ENCODE measurements at places on chromosomes 13 and 19.

- DNase-seq: no peak
Observed at GRCh38 chr19:18423258-18424020, 4.2 kb downstream of the SSBP4 start.

DNA sequence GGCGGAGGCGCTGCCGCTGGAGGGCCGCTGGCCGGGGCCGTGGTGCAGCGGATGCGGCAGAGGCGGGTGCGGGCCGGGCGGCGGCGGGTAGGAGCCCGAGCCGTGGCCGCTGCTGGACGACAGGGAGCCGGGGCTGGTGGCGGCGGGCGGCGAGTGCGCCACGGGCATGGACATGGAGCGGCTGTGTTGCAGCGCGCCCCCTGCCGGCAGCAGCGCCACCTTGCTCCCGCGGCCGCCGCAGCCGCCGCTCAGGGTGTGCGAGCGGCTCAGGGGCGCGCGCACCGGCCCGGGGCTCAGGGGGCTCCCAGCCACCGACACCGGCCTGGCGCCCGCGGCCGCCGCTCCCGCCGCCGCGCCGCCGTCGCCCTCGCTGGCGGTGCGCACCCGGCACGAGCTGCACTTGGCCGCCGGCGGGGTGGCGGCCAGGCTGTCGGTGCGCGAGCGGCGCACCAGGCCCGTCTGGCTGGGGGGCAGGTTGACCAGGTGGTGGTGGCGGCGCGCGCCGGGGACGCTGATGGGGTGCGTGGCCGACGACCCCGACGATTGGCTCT, 1.7 kb downstream of the IRS2 start:
- DNase-seq: peak; percentile 90

DNA sequence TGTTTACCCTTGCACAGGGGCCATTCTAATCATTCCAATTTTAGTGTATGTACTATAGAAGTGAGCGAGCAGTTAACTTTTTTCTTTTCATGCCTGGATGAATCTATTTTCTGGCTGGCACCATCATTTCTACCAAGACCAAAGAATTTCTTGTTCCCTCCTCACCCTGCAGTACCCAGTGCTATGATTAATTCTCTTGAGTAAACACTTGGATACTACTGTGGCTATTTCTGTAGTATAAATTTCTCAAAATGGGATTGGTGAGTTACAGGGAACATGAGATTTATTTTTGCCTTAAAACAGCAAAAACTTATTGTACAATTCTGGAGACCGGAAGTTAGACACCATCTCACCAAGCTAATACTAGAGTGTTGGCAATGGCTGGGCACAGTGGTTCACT, 7.6 kb downstream of the ZNF446 start:
- DNase-seq: no peak

GRCh38 chr13:26051231-26051656, 572 bp downstream of the SHISA2 start:
- DNase-seq: no peak

- DNase-seq: no peak
Observed at GRCh38 chr13:40016953-40017660, 361.6 kb downstream of the COG6 start.

DNA sequence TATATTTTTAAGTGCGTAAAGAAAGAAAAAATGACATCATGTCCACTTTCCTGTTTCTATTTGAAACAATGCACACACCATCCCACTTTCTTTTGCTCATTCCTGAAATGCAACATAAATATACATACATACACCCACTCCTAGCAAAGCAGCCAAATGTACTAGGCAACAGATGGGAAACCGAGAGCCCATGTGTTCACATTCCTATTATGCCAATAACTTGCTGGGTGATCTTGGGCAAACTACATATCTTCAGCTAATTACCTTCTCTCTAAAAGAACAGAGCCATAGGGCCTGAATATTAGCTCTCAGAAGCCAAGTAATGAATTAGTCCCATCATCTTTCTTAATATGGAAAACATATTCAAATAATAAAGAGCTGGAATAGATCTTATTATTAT, 610.6 kb upstream of the ATXN8OS start:
- no peak for DNase-seq

- no peak for DNase-seq
Observed at GRCh38 chr19:12194827-12195731, 32.2 kb downstream of the ZNF136 start.

DNA sequence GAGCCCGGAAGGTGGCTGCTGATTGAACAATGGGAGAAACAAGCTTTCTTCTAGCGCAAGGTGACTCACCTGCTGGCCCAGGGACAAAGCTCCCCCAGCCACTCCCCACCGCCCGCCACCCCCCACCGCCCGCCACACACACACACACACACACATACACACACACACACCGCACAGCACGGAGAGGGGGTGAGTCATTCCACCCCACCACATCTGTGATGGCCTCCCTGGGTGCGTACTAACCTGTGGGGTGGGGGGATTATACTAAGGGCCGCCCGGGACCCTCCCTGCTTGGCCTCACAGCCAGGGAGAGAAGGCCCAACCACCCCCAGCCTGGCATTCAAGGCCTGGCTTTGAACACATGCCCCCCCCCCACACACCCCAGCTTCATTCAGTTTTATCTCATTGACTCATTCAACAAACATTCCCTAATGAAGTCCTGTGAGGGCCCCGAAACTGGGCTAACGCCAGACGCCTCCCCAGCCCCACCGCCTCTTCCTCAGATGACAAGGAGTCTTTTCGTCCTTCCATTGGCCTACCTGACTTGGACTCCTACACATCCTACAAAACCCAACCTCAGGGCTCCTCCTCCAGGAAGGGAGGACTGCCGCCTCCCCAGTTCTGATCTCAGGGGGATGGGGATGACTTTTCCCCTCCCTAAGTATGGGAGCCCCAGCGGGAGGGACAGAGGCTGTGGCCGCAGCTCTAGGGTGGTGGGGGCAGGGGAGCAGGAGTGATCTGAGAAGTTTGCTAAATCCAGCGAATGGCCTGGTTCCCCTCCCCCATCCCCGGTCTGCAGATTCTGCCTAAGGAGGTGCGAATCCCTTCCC, 5.8 kb upstream of the ONECUT3 start:
- no peak for DNase-seq

DNA sequence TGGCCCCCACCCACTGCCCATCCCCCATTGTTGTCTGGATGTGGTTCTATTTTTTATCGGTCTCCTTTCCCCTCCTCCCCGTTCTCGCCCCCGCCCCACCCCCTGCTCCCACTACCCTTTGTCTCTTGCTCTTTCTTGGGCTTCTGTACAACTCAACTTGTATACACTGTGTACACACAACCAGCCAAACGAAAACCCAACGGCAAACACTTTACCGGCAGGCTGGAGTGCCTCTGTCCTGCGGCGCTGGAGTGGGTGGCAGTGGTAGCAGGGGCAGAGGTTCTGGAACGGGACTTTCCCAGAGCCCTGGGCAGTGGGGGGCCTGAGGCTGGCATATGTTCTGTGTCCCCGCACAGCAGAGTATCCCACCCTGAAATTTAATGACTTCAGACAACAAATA, 13.7 kb downstream of the RRAS start:
- no peak for DNase-seq

DNA sequence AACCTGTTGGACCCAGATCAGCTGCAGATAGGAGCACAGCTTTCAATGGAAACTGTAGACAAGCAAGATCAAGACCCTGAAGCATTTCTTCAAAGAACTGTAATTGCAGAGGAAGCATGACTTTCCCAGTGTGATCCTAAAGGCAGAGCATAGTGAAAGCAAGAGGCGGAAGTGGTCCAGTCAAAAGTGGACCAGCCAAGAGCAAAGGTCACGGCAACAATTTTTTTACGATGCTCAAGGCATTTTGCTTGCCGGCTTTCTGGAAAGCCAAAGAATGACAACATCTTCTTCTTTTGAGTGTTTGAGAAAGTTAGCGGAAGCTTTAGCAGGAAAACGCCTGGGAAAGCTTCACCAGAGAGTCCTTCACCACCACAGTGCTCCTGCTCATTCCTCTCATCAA, 111.6 kb downstream of the RNF17 start:
- no peak for DNase-seq

DNA sequence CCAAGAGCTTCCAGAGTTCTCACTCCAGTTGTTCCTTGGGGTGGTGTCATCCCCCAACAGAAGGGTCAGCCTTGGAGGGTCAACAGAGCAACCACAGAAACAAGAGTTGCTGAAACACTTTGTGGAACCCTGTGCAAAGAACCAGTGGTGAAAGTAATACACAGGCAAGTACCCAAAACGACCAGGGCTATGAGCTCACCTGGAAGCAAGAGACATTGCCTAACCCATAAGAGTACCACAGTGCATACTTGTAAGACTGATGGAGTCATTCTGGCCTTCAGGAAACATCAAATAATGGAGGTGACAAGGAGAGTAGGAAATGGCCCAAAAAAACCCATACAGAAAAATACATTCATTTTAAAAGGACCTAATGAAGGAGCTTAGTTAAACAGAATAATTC, 184.3 kb upstream of the TSC22D1 start:
- DNase-seq: no peak

GRCh38 chr13:109381546-109382180, 404.7 kb downstream of the IRS2 start:
- DNase-seq: no peak

- no peak for DNase-seq
Observed at GRCh38 chr13:57991041-57991440, 359.5 kb downstream of the PCDH17 start.

GRCh38 chr13:46296921-46297320, 85.2 kb downstream of the LRRC63 start:
- DNase-seq: no peak

DNA sequence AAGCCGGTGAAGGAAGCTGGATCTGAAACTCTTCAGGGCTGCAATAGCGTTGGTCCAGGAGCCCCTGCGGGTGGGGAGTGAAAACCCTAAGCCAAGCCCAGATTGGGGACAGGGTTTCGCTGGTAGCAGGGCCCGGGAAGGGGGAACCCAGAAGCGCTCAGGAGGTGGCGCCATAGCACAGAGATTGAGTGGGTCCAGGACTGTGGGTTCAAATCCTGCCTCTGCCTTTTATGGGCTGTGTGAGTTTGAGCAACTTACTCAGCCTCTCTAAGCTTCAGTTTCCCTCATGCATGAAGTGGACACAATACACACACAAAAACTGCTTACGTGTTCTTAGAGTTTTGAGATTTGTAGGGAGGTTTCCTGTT, 8.3 kb upstream of the SYCN start:
- DNase-seq: no peak

GRCh38 chr13:74904556-74904955, 577.4 kb downstream of the TBC1D4 start:
- no peak for DNase-seq

DNA sequence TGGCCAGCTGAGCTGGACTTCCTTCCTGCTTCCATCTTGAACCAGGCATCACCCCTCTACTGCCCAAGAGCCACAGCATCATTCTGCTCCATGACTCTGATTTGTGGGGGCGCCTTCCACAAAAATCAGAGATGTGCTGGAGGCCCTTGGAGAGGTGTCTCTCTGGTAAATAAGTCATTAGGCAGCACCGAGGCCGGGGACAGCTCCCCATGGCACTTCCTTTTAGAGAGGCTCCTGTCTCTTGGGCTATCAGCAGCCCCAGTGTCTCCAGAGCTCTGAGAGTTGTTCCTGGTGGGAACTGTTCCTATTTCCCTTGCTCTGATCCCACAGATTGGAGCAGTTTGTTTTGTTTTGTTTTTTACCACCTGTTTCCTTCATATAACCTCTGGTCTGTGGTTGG, 19.9 kb downstream of the NWD1 start:
- DNase-seq: no peak

DNA sequence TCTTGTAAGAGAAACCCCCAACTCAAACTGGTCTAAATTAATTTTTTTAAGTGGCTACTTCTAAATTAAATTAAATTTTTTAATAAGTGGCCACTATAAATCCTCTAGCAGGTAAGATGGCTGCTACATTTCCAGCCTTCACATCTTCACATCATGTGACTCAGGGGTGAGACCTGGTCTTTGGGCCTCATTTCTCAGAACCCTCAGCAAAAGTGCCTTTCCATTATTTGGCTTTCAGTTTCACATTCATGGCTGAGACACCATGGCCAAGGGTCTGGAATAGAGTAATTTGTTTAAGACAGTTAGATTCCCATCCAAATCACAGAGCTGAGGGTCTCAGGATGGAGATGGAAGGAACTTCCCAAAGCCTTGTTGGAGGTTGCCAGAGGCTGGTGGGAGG, 47.5 kb downstream of the DCT start:
- DNase-seq: no peak

GRCh38 chr19:45444318-45445041, 20.8 kb upstream of the ERCC1 start:
- DNase-seq: peak; percentile 90

GRCh38 chr13:109422161-109422560, 364.2 kb downstream of the IRS2 start:
- DNase-seq: no peak

- DNase-seq: no peak
Observed at GRCh38 chr13:84137292-84137691, 255.0 kb upstream of the SLITRK1 start.

Measured in type B pancreatic cell (in vitro differentiated cells).